ENCODE measurements at places on chromosomes 13 and 19.

DNA sequence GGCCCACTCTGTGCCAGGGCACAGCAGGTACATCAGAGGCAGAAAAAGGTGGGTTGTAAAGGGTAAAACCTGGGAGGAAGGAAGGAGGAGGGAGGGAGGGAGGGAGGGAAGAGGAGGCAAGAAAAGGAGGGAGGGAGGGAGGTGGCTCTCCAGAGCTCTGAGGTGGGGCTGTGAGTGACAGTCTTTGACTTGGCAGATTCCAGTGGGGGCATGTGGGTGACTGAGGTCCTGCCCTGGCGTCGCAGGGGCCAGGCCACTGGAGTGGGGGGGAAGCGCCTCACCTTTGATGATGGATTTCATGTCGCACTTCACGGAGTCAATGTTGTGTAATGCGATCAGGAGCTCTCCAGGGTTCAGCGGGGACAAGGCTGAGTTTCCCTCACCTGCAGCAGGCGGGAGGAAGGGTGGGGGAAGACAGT, 6.0 kb upstream of the RSPH6A start:
- no peak for DNase-seq

DNA sequence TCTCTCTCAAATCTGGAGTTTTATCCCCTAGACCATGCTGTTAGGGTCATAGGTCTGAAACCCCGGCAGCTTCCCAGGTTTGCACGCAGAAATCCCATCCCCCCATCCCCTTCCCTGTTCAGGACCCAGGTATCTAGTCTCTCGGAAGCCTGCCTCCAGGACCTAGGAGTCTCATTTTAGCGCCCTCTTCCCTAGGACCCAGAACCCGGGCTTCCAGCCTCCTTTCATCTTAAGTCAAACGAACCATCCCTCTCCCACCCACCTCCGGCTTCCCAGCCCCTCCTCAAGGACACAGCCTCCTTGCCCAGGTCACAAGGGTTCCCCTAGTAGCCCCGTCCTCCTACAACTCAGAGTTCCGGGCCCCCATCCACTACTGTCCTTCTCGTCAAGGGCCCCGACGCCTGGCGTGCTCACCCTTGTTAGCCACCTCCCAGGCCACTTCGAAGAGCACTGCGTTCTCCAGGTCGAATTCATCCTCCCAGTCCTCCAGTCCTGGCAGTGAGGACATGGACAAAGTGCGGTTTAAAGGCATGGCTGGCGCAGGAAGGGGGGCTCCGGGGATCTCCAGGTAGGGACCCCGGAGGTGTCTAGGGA, 431 bp downstream of the GYS1 start:
- no peak for DNase-seq

DNA sequence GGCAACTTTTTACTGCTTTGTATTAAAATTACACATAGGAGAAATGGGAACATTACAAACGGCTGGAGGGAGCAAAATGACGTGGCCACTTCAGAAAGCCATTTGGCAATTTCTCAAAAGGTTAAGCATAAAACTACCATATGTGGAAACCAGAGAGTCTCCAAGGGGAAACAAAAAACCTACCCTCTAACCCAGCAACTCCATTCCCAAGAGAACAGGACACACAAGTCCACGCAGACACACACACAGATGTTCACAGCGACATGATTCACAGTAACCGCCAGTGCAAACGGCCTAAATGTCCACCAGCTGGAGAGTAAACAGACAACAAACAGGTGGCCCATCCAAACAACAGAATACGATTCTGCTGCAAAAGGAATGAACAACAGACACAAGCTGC, 37.2 kb downstream of the STK24 start:
- no peak for DNase-seq

DNA sequence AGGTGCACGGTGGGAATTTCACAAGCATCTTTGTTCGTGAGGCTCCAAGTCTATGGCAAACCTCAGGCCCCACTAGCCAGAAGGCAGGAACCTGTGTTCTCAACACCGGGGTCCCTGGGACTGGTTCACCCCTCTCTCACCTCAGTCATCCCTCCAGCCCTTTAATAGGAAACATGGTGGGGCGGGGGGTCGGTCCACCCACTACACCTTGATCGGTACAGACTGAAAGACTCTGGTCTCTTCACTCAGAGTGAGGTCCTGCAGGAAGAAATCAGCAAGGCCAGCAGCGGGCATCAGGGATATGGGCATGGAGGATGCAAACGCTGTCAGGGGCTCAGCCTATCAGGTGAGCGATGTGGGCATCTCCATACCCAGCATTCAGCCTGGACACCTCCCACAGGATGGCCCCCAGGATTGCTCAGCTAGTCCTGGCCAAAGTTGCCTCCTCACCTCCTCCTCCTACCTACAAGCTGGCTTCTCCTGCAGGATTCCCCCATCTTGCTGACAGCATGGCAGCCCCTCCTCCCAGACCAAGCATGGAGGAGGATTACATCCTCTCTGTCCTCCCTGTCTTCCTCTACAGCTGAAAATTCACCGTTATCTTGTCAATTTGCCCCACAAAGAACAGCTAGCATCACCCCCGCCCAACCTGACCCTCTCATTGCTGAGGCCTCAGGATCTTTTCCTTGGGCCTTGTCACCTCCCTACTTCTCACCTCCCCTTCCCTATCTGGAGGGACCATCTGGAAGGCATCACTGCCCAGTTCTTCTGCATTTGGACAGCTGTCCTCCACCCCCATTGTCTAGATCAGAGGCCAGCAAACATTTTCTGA, 37.3 kb upstream of the CD33 start:
- DNase-seq = no peak

- DNase-seq = no peak
Observed at GRCh38 chr13:76620036-76620435, 266.2 kb downstream of the KCTD12 start.
